ENCODE measurements at places on chromosomes 16 and 17.

GRCh38 chr17:80655608-80656007 lies 111.0 kb downstream of the RPTOR start:
- DNase-seq = no peak

DNA sequence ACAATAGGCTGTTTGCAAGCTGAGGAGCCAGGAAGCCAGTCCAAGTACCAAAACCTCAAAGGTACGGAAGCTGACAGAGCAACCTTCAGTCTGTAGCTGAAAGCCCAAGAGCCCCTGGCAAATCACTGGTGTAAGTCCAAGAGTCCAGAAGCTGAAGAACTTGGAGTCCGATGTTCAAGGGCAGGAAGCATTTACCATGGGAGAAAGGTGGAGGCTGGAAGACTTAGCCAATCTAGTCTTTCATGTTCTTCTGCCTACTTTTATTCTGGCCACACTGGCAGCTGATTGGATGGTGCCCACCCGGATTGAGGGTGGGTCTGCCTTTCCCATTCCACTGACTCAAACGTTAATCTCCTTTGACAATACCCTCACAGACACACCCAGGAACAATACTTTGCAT lies 15.3 kb downstream of the CD300LB start:
- DNase-seq = no peak

GRCh38 chr16:79645701-79646100 lies 45.2 kb upstream of the MAF start:
- DNase-seq = no peak

DNA sequence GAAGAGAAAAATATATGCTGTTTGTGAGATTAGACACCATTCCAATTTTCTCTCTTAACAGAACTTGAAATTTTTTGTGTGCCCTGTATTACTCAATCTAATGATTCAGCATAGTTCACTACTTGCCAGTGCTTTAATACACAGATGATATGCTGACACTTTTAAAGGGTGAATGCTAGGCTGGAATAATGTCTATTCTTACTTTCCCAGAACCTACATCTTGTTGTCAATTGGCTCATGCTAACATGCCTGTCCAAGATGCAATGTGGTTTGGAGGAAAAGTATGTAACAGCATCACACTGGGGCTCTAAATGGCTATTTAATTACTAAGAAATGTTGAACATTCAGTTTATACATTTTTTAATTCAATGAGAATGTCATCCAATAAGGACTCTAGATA lies 7.6 kb upstream of the MAP2K6 start:
- DNase-seq = no peak

DNA sequence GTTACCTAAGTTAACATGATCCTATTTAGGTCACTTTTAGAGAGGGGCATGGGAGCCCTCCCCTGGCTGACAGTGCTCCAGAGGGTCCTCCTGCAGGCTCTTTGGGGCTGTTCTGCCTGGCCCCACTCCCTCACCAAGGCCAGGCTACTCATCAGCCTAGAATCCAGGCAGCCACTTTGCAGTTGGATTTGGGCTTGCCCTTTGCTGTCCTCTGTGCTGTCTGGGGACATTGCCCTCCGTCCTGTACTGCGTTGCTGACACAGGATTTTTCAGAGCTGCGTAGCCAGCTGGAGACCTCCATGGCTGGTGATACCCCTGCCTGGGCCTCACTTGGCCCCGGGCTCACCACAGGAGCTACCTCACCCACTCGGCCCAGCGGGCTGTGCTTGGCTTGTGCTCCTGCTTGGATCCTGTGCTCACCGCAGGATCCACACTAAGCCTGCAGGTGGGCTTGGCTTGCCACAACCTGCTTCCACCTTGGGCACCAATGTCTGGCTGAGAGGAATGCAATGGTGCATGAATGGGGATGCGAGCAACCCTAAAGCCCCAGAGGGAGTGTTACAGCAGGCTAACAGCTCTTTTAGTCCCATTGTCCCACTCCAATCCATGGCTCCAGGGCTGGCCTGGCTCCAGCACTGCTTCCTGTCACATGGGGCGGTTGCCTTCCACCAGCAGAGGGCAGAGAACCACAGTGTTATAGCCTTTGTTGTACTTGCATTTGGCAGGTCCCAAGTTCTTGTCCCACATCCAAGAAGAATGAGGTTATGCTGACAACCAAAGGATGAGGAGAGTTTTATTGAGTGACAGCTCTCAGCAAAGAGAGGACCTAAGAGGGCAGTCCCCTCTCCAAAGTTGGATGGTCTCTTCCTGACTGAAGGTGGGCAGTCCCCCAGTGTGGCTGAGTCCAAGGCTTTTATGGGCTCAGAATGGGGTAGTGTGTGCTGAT lies 21.5 kb downstream of the CCL4 start:
- DNase-seq = no peak

DNA sequence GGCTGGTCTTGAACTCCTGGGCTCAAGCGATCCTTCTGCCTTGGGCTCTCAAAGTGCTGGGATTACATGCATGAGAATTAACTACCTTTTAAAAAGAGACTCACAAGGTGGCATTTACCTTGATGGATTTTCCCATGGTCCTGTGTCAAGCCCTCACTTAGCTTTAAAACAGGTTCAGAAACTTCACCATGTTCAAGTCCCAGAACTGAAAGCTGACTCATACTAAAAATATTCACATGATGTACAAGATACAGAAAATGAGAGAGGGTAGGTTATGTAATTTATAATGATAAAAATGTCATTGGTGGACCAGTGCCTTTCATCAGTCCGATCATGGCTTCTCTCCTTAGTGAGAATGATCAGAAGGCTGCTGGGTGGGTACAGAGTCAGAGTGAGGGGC lies 4.3 kb upstream of the AKAP1 start:
- DNase-seq = no peak

- DNase-seq = no peak
These were observed 17.7 kb upstream of the DOC2B start for GRCh38 chr17:199191-199604.

GRCh38 chr16:30903596-30903995 lies 7.2 kb downstream of the CTF1 start:
- DNase-seq = no peak

DNA sequence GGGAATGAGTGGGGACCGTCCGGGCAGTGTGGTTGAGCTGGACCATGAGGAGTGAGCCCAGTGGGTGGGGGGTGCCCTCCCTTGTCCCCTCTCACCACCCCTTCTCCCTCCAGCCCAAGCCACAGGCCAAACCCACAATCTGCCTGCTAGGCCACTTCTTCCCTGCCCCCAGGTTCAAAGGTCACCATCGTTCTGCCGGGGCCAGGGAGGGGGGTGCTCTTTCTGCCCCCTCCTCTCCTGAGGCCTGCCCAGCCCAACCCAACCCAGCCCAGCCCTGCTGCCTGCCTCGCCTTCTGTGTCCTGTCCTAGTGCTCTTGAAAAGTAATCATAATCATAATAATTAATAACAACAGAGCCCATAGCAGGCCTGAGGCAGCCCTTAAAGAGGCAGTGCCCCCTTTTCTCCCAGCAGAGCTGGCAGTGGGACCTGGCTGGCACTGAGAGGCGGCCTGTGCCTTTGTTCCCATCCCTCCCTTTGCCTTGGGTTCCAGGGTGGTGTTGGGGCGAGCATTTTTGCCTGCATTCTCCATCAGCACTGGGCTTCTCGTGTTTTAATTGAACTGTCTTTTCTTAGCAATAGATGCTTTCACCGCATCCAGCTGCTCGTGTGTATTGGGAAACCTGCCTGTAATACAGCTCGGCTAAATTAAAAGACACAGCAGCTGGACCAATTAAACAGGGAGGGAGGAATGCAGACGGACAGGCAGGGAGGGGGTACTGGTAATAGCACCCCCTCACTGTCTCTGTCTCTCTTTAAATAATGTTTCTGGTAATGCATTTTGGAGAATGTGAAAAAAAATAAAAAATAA lies 46.8 kb downstream of the SREBF1 start:
- no peak for DNase-seq

GRCh38 chr17:45692661-45693060 lies 91.5 kb upstream of the CRHR1 start:
- DNase-seq = no peak

GRCh38 chr16:77949445-77949844 lies 72.9 kb upstream of the CLEC3A start:
- DNase-seq = no peak

GRCh38 chr17:71741836-71742235 lies 379.0 kb upstream of the SOX9 start:
- DNase-seq = peak; percentile 6

- DNase-seq = no peak
These were observed 20.9 kb downstream of the ALOX15 start for GRCh38 chr17:4620531-4621101.

GRCh38 chr17:55765472-55765871 lies 14.6 kb downstream of the PCTP start:
- no peak for DNase-seq

GRCh38 chr17:76492123-76492988 lies 8.9 kb downstream of the RHBDF2 start:
- DNase-seq = no peak

DNA sequence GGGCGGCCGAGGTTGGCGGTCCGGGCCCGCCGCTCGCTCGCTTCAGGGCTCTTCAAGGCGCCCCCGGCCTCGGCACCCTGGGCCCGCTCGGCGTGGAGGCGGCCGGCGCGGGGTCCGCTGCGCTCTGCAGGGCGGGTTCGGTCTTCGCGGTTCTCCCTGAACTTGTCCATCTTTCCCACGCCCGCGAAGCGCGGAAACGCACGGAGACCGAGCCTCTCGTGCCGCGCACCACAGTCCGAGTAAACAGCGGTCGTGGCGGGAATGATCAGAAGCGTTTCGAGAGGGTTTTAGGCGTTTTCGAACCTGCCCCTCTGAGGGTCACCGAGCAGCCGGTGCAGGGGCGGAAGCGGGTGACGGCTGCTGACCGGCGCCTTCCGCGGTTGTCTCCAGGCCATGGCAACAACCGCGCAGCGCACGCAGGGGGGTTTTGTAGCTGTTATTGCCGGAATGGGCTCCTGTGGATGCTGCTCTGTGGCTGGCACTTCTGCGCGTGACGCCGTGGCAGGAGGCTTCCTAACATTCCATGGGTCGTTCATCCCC lies 414 bp downstream of the NARF start:
- DNase-seq = no peak

- DNase-seq = no peak
These were observed 161.9 kb upstream of the NOL11 start for GRCh38 chr17:67555855-67556254.

DNA sequence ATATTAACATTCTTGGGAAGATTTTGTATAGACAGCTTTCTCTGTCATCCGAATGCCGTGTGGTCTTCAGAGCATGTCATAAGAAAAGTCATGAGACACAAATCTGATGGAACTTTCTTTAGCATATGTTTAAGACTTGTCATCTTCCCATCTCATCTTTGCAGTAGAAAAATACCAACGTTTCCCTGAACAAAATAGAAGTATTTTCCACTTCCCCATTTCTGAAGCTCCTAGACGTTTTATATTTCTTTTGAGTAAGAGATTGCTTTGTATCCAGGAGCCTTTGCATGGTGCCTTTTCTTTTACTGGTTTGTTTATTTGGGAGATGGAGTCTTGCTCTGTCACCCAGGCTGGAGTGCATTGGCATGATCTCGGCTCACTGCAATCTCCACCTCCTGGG lies 235.1 kb downstream of the PRKCA start:
- DNase-seq = no peak

GRCh38 chr16:74761665-74762064 lies 13.0 kb downstream of the FA2H start:
- no peak for DNase-seq

DNA sequence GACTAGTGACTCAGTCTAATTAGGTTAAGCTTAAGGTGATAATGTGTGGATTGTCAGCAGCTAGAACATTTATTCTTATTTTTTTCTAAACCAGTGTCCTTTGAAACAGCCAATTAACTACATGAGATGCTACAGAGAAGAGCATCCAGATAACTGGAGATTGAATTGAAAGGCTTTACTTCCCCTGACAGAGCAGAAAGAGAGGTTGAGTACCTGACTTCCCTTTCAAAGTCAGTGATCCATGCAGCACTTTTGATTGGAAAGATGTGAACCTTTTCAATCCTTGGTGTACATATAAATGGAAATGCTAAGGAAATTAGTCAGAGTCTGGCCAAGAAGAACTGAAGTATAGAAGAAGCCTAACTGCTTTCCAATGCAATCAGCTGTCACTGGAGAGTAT lies 653.8 kb downstream of the CDH8 start:
- no peak for DNase-seq

GRCh38 chr16:2528161-2529060 lies 2.8 kb downstream of the CEMP1 start:
- no peak for DNase-seq

GRCh38 chr16:81324808-81325207 lies 10.0 kb downstream of the GAN start:
- DNase-seq = no peak

- DNase-seq = no peak
These were observed 7.4 kb downstream of the PRCD start for GRCh38 chr17:76547183-76547641.

GRCh38 chr16:55778757-55779156 lies 54.1 kb downstream of the CES1 start:
- no peak for DNase-seq

GRCh38 chr17:67063141-67063540 lies 18.8 kb downstream of the CACNG1 start:
- DNase-seq = no peak

- DNase-seq = no peak
These were observed 81.1 kb downstream of the TNRC6C start for GRCh38 chr17:78039581-78039980.

- no peak for DNase-seq
These were observed 60.9 kb upstream of the ARL4D start for GRCh38 chr17:43337684-43338428.

DNA sequence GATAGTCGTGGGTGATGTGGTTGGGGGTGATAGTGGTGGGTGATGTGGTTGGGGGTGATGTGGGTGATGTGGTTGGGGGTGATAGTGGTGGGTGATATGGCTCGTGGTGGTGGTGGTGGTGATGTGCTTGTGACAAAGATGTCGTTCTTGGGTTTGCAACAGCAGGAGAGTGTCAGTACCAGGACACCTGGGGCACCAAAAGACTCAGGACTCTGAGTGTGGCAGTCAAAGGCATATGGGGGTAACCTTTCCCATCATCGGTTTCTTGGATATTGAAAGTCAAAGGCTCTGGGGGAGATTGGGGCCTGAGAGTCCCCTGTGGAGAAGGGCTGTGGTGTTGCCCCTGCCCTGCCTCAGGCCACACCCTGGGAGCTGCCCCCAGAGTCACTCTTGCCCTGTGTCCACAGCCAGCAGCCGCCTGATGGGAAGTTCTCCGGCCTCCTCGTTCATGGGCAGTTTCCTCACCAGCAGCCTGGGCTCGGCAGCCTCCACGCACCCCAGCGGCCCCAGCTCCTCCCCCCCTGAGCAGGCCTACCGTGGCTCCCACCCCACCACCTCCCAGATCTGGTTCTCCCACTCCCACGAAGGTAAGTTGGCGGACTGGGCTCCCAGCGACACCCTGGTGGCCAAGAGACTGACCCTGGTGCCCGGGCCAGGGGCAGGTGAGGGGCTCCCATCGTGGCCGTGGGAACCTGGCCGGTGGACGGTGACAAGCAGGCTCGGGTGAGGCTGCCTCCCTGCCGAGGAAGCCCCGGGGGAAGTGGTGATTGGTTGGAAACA lies 31.3 kb downstream of the BAHCC1 start:
- DNase-seq = no peak
